NCI-H1436 (cell line): ENCODE measurements at places on chromosomes 7 and 10.

DNA sequence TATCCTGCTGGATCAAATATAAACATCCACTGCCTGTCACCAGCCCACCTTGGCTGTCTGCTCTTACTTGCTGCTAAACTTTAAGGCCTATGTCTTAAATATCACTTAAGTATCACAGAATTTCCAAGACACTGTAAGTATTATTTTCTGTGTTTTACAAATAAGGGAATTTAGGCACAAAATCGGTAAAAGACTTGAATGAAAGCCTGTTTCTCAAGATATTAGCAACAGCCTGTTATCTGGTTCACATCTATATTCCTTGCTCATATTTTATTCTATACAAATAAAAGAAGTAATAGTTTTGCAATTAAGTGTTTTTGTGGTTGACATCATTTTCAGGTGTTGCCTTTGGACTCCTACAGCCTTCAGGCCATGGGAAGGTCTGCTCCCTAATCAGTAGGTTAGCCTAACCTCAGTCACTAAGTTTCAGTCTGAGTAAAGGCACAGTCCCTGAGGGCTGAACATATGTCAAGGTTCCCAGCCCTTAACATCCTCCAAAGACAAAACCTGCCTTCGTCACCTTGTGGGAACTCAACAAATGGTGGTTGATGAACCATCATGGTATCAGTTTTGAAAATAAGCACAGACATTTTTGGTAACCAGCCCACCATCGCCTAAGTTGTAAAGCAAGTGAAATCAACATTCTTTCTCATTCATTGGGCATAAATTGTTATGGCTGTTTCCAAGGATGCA lies 127.1 kb downstream of the CREB5 start:
- no peak for DNase-seq

- DNase-seq, result no peak
Observed at GRCh38 chr10:14180911-14181566, 149.7 kb downstream of the FRMD4A start.

GRCh38 chr7:92768501-92769393 lies 67.6 kb downstream of the CDK6 start:
- DNase-seq, result peak; percentile 19

DNA sequence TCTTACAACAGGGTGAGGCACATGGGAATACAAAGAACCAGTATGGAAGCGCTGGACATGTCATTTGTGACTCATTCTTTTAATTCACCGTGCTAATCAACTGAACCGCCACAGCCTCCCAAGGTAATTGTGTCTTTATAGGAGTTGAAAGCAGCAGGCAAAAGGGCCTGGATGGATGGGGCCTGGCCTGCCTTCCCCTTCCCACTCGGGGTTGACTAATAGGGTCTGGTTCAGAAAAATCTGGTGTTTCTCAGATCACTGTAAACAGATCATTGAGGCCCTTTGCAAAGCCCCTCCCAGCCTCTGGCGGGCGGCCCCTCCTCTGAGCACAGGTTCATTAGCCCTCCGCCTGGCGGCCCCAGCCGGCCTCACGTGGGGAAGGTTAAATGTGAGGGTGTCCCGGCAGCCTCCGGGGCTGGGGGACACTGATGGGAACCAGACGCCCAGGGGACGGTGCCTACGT lies 100.8 kb downstream of the EBF3 start:
- DNase-seq, result peak; percentile 67

DNA sequence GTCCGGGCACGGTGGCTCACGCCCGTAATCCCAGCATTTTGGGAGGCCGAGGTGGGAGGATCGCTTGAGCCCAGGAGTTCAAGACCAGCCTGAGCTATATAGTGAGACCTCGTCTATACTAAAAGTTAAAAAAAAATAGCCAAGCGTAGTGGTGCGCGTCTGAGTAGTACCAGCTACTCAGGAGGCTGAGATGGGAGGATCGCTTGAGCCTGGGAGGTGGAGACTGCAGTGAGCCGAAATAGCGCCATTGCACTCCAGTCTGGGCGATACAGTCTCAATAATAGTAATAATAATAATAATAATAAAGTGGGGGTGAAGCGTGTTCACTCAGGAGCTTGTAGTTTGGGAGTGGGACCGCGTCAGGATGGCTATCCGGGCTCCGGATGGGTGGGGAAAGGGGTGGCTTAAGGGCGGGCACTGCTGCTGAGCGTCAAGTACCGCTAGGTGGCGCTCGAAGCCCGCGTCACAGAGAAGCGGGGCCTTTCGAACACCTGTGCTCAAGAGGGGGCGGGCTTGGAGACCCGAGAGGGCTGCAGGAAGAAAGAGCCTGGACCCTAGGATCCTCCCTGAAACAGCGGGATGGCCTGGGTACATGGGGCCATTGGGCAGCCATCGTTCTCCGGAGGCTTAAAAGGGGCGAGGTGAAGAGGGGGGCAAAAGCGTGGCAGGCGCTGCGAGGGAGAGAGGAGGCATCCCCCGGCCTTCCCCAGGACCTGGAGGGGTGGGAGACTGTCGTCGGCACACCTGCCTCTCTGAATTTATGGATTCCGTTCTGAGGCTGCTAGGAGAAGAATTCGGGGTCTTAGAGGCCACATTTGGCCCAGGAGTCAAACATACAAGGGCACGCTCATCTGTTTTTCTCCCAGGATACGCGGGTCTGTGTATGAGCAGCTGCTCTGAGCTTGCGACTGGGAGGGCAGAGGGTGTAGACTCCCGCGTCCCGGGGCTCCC lies 14.5 kb downstream of the LBX1 start:
- DNase-seq, result peak; percentile 81

DNA sequence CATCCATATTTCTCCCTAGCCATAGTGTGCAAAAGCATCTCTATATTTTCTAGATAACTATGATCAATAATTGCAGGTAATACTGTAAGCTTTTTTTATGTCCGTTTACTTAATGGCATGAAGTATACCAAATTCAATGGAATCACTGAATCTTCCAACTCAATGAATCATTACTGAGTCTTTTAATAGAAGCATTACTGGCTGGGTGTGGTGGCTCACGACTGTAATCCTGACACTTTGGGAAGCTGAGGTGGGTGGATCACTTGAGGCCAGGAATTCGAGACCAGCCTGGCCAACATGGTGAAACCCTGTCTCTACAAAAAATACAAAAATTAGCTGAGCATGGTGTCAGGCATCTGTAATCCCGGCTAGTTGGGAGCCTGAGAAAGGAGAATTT lies 372.5 kb downstream of the BMPER start:
- DNase-seq, result no peak

GRCh38 chr7:157276091-157276561 lies 60.7 kb upstream of the DNAJB6 start:
- no peak for DNase-seq

DNA sequence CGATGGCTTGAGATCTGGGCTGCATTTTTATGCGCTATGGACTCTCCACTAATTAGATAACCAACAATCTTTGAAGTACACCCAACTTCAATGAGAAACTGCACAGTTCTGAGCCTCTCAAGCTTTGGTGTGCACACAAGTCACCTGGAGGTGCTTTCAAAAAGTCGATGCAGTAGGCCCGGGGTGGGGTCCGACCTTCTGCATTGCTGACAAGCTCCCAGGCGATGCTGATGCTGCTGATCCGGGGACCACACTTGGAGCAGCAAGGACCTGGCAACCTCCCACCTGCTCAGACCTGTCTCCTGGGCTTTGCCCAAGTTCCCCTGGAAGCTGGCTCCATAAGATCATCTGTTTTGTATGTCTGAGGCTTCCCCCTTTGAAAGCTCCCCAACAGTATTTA lies 10.7 kb downstream of the KIAA1549 start:
- no peak for DNase-seq

DNA sequence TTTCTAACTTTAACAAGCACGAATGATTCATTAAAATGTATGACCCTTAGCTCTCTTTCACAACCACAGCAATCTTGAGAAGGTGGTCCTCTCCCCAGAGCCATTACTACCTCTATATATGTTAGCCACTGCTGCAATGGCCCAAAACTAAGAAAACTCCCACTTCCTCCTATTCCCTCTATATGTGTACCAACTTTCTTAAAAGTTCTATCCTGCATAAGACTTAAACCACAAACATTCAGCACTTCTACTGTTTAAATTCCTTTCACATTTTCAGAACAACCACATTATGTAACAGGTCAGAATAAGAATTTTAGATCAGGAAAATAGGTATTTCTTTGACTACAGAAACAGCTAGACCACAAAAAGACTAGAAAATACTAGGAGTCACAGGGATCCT lies 36.2 kb downstream of the WASL start:
- no peak for DNase-seq

DNA sequence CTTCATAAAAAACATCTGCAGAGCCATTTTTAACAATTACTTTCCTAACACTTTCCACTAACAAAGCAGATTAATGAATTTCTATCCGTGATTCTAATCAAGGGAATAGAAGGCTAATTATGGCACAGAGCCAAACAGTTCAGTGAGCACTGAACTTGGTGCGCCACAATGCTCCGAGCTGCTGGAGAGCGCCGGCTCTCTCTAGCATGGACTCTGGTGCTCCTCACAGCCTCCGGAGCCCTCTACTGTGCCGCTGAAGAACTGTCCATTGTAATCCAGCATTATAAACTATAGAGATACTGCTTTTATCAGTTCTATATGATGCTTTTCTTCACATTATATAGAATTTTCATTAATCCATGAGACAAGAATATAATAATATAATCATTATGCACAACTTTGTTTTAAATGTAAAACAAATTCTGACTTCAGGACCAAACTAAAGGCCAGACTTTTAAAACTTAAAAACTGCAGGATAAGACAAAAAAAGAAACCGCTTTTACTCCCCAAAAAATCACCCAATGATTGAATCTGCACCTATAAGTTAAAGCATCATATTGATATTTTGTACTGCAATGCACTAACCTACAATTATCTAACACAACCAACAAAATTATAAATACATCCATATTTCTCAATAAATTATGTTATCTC lies 123.6 kb downstream of the RNF32 start:
- DNase-seq, result no peak
